ENCODE measurements at places on chromosomes 3 and 15.

DNA sequence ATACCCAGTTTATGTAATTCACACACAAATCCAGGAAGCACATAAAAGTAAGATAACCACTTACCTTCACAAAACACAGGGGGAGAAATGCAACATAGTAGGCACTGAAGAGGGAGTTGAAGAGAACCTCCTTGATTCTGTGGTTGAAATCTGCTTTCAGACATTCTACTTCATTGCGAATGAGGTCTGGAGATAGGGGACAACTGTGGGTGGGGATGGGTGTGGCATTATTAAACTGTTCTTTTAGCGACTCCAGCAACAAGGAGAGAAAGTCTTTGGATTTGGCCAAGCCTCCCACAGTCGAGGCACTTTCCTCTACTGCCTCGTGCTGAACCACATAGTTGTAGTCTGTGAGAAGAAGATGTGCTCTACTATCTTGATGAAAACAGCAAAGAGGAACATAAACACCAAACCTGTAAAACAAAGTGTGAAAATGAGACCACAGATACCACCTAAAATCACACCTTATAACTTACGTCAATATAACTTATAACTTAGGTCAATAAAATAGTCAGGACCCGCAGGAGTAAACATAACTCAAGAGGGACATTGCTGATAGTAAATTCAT is 25.6 kb downstream of the TMEM39A start:
- no peak for DNase-seq

- no peak for DNase-seq
Measured at GRCh38 chr3:193978486-193978885, 157.5 kb upstream of the HES1 start.

GRCh38 chr3:189419038-189419437 is 212.2 kb upstream of the TP63 start:
- no peak for DNase-seq

- no peak for DNase-seq
Measured at GRCh38 chr15:25342629-25343028, 96.2 kb downstream of the UBE3A start.

- no peak for DNase-seq
Measured at GRCh38 chr3:10873415-10873814, 57.4 kb downstream of the SLC6A11 start.

DNA sequence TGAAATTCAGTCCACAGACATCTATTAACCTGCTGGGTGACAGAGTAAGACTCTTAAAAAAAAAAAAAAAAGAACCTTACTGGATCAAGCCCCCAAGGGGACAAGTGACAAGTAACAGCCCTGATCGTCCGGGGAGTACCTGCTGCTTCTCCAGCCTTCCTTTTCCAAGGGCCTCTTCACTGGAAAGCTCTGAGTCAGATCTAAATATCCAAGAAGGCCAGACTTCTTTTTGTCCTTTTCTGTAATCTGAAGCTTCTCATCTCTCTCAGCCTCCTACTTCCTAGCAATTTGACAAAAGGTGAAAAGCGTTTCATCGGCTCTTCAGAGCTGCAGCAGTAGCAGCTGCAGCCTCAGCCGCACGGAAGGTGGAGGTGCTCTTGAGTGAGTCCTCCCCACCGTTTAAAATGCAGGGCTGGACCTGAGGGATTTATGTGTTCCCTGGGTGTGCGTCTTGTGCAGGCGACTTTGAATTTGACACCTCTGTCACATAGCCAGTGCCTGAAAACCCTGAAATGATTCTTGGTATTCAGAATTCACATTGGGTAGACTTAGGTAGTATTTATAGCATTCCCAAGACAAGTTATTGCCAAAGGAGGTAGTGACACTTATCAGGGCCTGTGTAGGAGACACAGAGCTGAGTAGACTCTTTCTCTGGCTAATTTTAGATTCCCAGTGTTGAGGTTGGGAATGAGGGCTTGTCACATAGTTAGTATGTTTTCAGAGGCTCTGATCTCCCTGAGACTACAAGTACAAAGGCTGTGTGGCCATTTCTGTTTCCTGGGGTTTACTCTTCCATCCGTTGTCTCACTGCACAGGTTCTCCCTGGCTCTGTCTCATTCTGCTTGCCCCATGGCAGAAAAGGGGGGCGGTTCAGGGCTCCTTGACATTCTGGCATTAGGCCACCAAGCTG is 291.2 kb upstream of the C2CD4B start:
- no peak for DNase-seq

DNA sequence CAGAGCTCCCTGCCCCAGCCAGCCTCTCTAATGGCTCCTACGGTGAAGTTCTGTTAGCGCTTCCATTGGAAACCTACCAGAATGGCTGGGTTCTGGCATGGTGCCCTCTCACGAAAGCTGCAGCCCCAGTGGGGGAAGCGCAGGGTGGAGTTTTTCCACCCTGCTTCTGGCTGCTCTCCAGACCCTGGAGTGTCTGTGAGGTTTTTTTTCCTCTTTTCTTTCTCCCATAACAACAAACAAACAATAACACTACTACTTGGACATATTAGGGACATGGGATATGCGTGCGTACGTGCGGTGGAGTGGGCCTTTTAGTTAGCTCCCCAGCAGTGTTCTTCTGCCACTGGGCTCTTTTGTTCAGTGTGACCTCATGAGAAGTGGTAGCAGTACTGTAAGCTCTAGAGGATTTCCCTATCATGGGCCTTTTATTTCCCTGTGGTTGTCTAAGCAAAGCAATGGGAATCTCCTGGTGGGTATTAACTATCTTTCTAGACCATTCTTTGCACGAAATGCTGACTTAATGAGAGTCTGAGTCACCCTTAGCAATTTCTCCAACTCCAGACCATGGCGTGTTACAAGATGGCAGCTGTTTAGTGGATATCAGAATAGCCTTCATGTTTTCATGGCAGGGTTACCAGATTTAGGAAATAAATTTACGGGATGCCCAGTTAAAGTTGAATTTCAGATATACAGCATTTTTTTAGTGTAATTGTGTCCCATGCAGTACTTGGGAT is 161.9 kb downstream of the FNDC3B start:
- no peak for DNase-seq

GRCh38 chr3:74523811-74524210 is 90.6 kb downstream of the CNTN3 start:
- no peak for DNase-seq

GRCh38 chr15:65204931-65205660 is 6.2 kb downstream of the CILP start:
- no peak for DNase-seq

DNA sequence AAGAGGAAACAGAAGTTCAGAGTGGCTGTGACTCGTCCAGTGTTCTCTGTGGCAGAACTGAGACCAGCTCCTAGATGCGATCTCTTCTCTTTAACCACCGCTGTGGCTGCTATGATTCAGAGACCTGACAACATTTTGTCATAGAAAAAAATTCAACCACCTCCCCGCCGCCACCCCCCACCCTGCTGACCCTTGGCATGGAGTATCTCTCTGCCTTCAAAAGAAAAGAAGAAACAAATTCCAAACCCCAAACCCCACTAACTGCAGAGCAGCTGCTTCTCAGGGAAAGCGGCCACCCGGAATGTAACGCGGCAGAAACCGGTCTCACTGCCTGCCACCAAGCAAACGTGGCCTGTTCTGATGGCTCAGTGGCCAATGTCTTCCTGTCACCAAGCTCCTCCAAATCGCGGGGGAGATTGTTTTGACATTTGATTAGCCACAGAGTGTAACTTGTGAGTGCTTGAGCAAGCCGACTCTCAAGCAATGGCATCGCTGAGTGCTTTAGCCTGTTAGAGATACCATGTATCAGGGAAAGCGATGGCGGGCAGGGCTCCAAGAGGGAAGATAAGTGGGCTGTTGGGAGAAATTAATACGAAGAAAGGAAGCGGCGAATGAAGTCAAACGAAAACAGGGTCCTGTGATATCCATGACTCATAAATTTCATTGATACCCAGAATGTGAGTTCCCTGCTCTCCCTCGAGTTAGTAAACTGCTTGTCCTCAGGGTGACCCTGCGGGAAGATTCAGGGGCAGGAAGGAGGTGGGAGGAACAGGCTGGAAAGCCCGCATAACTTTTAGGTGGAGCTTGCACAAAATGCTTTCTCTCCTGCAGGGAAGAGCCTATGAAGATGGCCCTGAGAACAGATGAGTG is 44.8 kb upstream of the TLE3 start:
- DNase-seq, result no peak

DNA sequence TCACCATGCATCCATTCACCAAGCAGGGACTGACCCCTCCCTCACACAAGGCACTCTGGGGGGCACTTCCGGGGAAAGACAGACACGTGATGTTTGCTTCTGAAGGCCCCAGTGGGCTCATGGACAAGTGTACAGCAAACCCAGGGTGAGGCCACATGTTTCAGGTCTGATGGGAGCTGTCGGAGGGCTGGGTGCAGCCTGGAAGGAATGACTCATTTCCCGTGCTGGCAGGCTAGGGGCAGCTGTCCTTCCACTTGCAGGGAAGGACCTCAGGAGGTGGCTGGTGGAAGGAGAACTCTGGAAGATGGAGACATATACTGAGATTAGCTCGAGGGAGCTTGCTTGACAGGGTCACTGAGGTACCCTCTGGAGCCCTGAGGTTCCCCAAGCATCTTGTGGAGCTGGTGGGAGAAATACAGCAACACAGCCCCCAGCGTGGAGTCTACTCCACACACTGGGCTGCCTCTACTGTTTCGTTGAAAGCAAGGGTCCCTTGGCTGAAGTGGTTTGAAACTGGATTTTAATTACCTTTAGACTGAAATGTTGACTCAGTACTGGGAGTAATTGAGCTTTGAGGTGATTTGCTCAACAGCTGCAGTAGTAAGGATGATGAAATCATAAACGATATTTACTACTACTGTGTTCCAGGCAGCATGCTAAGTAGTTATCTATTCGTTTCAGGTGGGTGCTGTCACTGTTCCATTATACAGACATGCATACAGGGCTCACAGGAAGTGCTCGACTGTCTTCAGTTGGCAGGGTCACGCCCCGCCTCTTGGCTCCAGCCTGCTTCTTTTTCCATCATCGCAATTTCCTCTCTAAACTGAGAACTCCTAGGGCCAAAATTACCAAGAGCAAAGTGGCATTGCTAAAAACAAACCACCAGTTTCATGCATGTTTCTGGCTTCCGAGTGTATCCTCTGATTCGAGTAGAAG is 230.4 kb downstream of the ADAMTS17 start:
- no peak for DNase-seq
